Stimulated activated CD8-positive, alpha-beta memory T cell treated with anti-CD3 and anti-CD28 coated beads, Interleukin-15, amount 100 ng/mL, for 24 hours (primary cell): ENCODE measurements at places on chromosomes 3 and 15.

GRCh38 chr15:62647202-62647842 lies 395.2 kb upstream of the TPM1 start:
- no peak for DNase-seq

DNA sequence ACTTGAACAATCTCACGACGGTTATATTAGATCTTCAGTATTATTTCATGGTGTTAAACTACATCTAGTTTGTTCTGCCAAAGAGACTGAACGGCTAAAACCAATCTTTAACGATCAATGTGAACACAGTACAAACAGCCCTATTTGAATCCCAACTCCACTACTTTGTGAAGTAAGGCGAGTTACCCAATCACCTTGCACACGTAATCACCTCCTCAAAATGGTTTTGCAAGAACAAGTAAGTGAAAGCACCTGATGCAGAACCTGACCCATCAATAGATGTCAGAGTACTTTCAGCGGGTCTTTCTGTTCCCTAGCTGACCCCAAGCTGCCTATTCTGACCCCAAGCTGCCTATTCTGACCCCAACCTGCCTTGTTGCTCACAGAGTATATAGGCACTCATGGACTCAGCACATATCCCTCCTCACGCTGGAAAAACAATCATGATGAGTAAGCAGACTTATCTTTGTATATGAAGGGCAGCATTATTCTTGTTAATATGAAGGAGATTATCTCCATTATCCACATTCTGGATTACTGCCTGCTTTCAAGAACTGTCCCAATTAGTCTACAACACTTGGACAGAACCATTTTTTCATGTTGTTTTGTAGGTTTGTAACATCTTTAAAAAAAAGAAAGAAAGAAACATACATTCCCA lies 3.7 kb downstream of the KPNA1 start:
- no peak for DNase-seq

DNA sequence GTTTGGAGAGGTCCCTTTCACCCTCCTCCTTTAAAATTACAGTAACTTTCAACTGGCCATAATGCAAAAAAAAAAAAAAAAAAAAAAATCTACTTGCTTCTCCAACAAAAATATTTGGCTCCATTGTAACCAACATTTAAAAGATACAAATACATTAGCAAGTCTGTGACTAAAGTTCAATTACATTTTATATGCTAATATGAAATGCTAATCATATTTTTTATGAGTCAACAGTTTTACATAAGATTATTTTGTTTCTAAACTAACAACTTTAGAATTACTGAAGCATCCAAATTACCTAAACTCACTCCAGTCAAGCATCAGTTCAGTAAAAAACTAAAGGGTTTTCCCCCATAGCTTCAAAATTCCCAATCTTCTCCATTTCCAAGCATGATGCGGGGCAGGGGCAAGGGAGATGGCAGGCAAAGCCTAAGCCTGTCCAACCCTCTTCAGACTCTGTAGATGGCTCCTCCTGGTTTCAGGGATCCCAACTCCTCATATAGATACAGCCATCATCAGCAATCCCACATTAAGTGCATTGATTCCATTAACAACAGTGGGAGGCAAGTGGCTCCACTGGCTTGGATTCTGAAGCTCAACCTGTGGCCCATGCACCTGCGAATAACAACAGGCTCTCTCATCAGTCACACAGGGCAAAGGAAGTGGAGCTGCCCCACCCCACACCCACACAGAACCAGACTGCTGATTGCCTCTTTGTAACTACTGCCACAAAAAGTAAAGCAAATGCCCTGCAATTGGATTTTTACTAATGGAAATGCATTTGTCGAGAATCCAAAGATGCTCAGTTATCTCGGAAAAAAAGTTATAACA lies 15.0 kb downstream of the SFMBT1 start:
- no peak for DNase-seq

- no peak for DNase-seq
Measured at GRCh38 chr15:81454024-81454423, 80.0 kb upstream of the TMC3 start.

GRCh38 chr3:117016378-117016777 lies 306.8 kb downstream of the TUSC7 start:
- no peak for DNase-seq

DNA sequence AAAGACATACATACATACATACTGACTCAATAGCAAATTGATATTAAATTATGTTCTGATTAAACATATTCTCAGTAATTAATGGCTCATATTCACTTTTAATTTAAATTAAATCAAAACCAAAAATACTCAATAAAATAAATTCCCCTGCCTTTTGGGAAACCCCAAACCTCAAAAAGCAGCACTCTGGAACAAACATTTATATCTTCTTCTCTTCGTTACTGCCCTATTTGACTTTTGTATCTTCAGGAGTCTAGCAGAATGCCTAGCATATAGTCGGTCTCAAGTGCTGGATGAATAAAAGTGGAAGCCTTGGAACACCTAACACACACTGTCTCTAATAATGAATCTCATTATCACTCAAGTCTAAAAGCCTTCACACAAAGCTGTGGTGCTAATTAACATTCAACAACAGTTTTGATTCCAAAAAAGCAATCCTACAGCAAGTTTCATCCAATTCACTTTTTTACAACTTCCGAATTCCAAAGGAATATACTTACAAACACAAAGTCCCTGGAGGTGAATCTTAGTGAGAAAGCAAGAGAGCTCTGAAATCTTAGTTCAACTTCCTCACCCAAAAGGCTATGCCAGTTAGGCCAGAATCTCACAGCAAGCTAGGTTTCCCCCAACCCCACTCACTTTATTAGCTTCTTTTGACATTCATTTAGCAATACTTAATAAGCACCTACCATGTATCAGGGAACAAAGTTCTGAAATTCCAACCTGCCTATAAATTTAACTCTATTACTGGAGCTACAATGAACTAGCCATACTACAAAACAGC lies 35.0 kb downstream of the GSK3B start:
- DNase-seq, result no peak

DNA sequence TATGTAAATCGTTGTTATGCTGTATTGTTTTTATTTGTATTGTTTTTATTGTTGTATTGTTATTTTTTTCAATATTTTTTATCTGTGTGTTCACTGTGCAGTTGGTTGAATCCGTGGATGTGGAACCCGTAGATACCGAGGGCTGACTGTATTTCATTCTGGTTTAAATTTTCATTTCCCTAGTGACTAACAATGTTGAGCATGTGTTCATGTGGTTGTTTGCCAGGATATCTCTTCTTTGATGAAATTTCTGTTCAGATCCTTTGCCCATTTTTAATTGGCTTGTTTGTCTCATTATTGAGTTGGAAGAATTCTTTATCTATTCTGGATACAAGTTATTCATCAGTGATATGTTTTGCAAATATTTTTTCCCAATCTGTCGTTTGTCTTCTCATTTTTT lies 29.7 kb downstream of the STOML1 start:
- DNase-seq, result no peak

DNA sequence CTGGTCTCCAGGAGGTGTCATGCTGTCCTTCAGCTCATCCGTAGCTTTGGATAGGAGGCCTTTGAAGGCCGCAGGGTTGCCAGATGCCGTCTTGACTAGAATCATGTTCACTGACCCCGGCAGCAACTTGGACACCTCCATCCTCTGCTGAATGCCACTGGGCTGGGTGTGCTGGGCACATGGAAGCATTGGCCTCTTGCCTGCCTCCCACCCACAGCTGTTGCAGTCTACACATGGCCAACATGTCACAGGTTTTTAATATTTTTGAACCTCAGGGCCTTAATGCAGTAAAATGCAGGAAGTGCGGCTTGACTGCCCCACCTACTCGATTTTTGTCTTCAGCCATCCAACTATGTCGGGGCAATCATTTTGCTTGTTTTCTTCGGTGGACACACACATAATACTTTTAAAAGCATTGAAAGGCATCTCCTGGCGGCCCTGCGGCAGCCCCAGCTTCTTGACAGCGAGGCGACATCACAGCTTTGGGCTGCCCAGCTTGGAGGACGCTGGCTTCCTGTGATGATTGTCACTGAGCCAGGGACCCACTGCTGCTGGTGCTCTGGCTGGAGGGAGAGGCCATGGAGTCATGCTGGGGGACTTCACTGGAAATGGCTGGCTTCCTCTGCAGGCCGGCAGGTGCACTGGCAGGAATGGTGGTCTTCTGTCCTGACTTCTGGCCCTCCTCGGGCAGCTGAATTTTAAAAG lies 31.6 kb upstream of the ACAD9 start:
- DNase-seq, result no peak

DNA sequence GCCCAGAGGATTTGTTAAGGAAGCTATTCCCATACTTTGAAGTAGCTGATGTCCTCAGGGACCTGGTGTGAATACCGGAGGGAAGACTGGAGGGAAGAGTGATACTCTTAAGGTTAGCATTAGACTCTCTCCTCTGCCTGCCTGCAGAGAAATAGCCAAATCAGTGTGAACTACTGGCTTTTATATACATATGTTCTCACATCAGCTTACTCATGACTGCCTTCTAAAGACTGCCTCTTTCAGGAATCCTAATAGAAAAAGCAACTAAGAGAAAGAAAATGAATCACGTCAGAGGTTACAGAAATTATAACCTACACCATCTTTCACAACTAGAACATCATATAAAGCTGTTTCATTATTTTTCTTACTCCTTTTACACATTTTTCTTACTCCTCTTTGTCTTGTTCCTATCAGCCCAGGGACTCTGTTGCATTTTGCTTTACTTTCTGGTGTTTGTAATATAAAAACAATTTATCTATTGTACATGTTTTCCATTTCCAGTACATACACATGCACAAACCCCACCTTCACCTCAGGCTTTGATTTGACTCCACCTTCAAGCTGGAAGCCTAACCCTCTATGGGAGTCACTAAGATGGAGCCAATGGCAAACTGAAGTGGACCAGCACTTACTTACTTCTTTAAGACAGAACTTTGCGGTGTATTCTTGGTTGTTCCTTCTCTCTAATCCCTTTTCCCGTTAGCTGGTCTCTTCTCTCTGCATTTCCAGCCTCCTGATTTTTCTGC lies 257.7 kb upstream of the UBE2E1 start:
- DNase-seq, result no peak

GRCh38 chr15:57948351-57949289 lies 116.9 kb downstream of the ALDH1A2 start:
- DNase-seq, result no peak

DNA sequence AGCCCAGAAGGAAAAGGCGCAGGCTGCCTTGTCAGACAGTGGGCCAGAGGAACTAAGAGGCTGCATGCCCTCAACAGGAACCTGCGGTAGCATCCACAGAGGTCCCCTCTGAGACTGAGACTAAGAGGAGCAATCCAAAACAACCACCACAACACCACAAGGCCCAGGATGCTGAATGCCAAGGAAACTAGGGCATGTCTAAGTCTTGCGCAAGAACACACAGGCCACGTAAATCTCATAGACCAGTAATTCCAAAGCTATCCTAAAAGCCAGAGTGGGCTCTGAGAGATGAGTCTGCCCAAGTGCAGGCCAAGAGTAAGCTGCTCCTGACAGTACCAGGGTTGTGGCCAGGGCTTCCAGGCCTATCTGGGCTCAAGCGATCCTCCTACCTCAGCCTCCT lies 12.9 kb downstream of the MON1A start:
- no peak for DNase-seq

DNA sequence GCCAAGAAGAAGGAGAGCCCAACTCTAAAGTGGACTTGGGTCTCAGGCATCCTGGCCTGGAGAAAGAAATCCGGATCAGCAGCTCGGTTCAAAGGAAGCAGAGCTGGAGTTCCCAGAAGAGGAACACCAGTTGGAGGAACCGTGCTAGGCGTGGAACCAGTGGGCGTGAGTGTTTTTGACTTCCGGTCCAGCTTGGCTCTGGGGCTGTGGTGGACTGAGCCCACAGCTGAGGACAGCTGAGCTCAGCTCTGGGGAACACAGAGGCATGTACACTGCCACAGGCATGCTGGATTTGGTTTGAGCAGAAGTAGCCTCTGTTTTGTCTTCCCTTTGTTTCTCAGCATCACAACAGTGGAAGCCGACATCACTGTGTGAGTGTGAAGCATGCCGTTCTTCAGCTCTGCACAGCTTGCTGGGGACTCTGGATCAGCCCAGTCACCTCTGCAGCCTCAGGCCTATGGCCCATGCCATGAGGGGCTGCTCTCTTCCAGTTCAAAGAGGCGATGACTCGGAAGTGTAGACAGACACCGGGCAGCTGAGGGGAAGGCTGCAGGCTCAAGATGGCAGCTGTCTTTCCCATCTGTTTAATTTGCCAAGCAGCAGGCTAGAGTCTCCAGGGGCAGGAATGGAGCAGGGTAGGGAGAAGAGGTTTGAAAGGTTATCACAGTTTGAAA lies 185.8 kb upstream of the UBE3A start:
- DNase-seq, result no peak

GRCh38 chr3:190499122-190499521 lies 14.8 kb upstream of the IL1RAP start:
- DNase-seq, result no peak

GRCh38 chr3:53724566-53724965 lies 121.7 kb downstream of the CHDH start:
- no peak for DNase-seq

DNA sequence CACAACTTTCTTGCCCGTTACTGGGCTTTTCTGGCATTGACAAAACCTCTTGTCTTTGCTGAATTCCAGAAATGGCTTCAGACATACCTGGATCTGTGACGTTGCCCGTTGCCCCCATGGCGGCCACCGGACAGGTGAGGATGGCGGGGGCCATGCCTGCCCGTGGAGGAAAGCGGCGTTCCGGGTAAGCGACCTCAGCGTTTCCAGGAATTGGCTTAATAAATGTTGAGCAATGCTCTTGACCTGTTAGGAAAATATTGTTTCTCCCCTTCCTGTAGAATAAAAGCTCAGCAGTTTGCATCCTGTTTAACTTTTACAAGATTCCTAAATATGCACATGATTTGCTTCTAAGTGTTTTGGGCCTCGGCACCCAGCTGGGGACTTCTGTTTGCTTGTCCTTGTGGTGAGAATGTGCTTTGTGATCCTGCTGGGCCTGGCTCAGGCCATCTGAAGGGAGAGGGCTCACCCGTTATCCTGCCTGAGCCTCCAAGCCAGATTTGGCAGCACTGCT lies 46.7 kb downstream of the ARNT2 start:
- no peak for DNase-seq

DNA sequence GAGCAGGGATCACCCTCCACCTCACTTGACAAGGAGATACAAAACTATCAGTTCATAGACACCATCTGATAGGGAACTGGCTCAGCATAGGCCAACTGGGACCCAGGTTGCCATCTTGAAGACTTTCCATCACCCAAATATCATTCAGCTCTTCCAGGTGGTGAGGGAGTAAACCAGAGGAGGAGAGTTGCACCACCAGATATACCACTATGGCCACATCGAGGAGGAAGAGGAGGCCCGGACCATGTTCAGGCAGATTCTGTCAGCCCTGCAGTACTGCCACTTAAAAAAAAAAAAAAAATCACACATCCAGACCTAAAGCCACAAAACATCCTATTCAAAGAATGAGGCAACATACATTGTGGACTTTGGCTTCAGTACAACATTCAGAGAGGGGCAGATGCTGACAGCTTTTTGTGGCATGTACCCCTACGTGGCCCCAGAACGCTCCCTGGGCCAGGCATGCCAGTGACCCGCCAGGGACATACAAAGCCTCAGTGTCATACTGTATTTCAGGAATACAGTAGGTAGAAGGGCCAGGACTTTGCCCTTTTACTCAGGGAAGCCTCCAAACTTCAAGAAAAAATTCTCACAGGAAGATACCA lies 18.4 kb upstream of the EMC3 start:
- no peak for DNase-seq

- no peak for DNase-seq
Measured at GRCh38 chr15:86163816-86164215, 84.1 kb downstream of the AGBL1 start.

GRCh38 chr3:22496641-22497040 lies 706.5 kb upstream of the UBE2E2 start:
- no peak for DNase-seq
